ENCODE measurements at places on chromosomes 4 and X.

DNA sequence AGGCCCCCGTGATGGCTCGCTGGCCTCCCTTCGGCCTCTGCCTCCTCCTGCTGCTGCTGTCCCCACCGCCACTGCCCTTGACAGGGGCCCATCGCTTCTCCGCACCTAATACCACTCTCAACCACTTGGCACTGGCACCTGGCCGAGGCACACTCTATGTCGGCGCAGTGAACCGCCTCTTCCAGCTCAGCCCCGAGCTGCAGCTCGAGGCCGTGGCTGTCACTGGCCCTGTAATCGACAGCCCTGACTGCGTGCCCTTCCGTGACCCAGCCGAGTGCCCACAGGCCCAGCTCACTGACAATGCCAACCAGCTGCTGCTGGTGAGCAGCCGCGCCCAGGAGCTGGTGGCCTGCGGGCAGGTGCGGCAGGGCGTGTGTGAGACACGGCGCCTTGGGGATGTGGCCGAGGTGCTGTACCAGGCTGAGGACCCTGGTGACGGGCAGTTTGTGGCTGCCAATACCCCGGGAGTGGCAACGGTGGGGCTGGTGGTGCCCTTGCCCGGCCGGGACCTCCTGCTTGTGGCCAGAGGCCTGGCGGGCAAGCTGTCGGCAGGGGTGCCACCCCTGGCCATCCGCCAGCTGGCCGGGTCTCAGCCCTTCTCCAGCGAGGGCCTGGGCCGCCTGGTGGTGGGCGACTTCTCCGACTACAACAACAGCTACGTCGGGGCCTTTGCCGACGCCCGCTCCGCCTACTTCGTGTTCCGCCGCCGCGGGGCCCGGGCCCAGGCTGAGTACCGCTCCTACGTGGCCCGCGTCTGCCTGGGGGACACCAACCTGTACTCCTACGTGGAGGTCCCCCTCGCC, 3.0 kb downstream of the PLXNB3 start:
- H3K4me3 ChIP-seq = no peak overlapping the region
- no peak for DNase-seq
- no peak overlapping the region for H3K27ac ChIP-seq

GRCh38 chr4:94439606-94440005, 12.1 kb upstream of the PDLIM5 start:
- no peaks in the 10 kb centered on the region for H3K36me3 ChIP-seq
- DNase-seq = no peak
- H3K4me3 ChIP-seq = no peak overlapping the region

DNA sequence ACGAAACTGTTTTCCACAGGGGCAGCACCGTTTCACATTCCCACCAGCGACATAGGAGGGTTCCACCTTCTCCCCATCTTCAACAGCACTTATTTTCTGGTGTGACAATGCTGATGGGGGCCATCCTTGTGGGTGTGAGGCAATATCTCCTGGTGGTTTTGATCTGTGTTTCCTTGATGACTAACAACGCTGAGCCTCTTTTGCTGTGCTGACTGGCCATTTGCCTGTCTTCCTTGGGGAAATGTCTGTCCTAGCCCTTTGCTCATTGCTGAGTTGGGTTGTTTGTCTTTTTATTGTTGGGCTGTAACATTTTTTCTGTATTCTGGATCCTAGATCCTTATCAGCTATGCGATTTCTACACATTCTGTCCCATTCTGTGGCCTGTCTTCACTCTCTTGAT, 33.7 kb downstream of the ATP2B3 start:
- DNase-seq = no peak
- no peak overlapping the region for H3K27ac ChIP-seq
- H3K4me1 ChIP-seq = peaks cover 2% of the 10 kb centered on the region
- peaks cover 30% of the 10 kb centered on the region for H3K27me3 ChIP-seq
- H3K4me3 ChIP-seq = no peak overlapping the region

GRCh38 chr4:148664636-148665035, 222.4 kb upstream of the NR3C2 start:
- no peaks in the 10 kb centered on the region for H3K27me3 ChIP-seq
- H3K36me3 ChIP-seq = peaks cover 2% of the 10 kb centered on the region
- no peak overlapping the region for H3K4me3 ChIP-seq
- no peaks in the 10 kb centered on the region for H3K4me1 ChIP-seq

GRCh38 chrX:110317820-110318663, at the start of gene AMMECR1:
TSS of gene AMMECR1 (minus strand) at chrX:110318085. CDS start at chrX:110318071, 14 bp downstream.
- peak; percentile 75 for DNase-seq
- no peaks in the 10 kb centered on the region for H3K36me3 ChIP-seq
- H3K27ac ChIP-seq = peak within 1 kb of the TSS; percentile 98
- peak within 1 kb of the TSS; percentile 97 for H3K4me3 ChIP-seq

DNA sequence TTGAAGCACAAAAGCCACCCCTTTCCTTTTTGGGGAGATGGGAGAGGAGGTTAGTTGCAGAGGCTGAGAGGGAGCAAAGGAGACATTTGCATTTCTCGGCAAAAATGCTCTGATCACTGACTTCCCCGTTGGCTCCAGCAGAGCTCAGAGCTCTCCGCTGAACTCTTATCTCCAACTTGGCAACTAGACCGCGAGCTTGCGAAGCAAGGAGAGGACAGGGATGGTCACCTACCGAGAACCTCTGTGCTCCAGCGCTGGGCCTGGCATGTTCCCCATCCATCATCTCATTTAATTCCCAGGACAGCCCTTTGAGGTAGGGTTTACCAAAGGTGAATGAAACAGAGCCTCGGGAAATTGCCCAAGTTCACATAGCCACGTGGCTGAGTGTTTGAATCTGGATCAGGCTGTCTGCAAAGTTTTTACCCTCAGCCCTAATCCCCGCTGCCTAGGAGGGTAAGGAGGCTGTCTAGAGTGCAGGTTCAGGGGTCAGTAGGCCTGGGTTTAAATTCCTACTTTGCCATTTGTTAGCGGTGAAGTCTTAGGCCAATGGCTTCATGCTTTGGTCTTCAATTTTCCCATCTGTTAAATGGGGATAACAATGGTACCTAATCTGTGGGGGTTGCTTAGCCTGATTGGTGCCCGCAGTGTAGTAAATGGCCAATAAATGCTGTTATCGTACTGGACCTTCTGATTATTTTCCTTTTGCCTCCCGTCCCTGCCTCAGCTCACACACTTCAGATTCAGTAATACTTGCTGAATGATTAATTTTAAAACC, 3.8 kb upstream of the CITED1 start:
- H3K36me3 ChIP-seq = no peaks in the 10 kb centered on the region
- H3K27ac ChIP-seq = no peak overlapping the region
- peak overlapping the region; percentile 75 for H3K4me3 ChIP-seq
- H3K27me3 ChIP-seq = peaks cover 37% of the 10 kb centered on the region

DNA sequence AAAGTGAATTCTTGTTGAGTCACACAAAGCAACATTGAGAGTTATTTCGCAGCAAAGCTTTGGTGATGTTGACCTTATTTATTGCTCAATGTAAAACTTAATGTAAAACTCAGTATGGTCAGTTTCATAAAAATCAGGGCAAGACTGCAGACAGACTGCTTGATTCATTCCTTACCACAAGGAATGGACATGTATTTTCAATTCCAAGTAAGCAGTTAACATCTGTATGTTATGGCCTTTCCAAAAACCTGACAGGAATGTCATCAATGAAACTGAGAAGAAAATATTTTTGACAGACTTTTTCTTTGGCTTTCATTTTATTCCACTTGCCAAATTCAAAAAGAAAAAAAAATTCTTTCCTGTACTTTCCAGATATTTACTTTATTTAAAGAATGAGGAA, 488.3 kb downstream of the ANKRD50 start:
- DNase-seq = no peak
- H3K4me1 ChIP-seq = no peaks in the 10 kb centered on the region
- H3K27ac ChIP-seq = no peak overlapping the region
- peaks cover 3% of the 10 kb centered on the region for H3K27me3 ChIP-seq
- H3K4me3 ChIP-seq = no peak overlapping the region

- no peaks in the 10 kb centered on the region for H3K4me1 ChIP-seq
- H3K27ac ChIP-seq = no peak overlapping the region
- H3K4me3 ChIP-seq = no peak overlapping the region
Observed at GRCh38 chrX:88883200-88883599, 136.2 kb downstream of the CPXCR1 start.

GRCh38 chr4:19880206-19880605, 371.5 kb upstream of the SLIT2 start:
- DNase-seq = no peak
- no peak overlapping the region for H3K27ac ChIP-seq
- H3K4me1 ChIP-seq = no peaks in the 10 kb centered on the region

- no peaks in the 10 kb centered on the region for H3K36me3 ChIP-seq
- no peak overlapping the region for H3K4me3 ChIP-seq
- no peaks in the 10 kb centered on the region for H3K4me1 ChIP-seq
- no peak overlapping the region for H3K27ac ChIP-seq
Observed at GRCh38 chr4:174365018-174365587, 81.4 kb downstream of the CEP44 start.

GRCh38 chr4:46016306-46016705, 107.5 kb downstream of the GABRG1 start:
- no peak overlapping the region for H3K4me3 ChIP-seq
- H3K4me1 ChIP-seq = no peaks in the 10 kb centered on the region
- H3K27me3 ChIP-seq = no peaks in the 10 kb centered on the region
- no peak for DNase-seq
- no peaks in the 10 kb centered on the region for H3K36me3 ChIP-seq

DNA sequence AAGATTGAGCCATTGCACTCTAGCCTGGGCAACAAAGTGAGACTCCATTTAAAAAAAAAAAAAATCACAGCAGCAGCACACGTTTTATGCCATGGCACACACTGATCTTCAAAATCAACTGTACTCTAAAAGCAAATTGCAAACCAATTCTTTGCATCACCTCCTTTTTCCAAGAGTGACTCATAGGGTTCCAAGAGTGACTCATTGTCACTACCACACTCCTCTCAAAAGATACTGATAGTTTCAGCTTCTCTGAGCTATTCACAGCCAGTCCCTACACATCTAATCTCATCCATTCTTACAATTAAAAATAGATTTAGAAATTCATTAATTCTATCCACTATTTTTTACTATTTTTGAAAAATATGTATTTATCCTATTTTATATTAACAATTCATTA, 1494.9 kb upstream of the AGA start:
- H3K36me3 ChIP-seq = no peaks in the 10 kb centered on the region
- no peak for DNase-seq
- no peaks in the 10 kb centered on the region for H3K4me1 ChIP-seq
- H3K4me3 ChIP-seq = no peak overlapping the region
- H3K27ac ChIP-seq = no peak overlapping the region

DNA sequence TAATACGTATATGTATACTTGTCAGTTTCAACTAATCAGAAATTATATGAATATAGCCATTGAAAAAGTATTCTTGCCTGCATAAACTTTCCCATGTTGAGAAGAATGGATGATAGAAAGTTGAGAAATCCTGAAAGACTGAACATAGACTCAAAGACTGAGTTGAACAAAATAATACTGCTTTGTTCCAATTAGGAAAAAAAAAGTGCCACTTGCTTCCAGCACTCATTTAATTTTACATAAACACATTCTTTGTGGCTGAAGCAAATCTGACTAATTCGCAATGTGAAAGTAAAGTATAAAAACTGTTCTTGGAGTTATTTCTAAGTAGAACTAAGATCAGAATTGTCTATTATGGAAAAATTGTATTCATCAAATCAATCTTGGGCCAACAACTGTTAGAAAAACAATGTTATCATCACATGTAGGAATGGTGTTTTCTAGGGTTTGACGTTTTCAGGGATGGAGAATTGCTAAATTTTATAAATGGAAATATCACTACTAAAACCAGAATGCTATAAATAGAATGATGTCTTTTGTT, 2334.6 kb downstream of the PCDH7 start:
- H3K36me3 ChIP-seq = no peaks in the 10 kb centered on the region
- H3K27me3 ChIP-seq = no peaks in the 10 kb centered on the region
- no peak for DNase-seq
- H3K4me1 ChIP-seq = no peaks in the 10 kb centered on the region
- H3K27ac ChIP-seq = no peak overlapping the region

DNA sequence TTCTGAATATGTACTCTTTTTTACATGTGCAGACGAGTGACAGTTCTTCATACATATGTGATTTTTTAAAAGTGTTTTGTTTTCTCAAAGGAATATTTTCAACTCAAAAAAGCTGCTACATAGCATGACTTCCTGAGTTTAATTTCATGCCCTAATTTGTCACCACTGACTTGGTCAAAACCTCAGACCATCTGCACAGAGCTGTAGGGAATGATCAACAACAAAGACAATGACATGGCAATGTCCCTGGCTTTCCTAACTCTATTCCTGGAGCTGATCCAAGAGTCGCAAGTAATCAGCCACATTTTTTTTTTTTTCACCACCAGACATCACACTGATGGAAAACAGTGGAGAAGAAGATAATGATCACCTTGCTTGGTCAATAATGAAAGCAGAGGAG, 97.7 kb downstream of the TMA16 start:
- no peaks in the 10 kb centered on the region for H3K27me3 ChIP-seq
- H3K27ac ChIP-seq = peak overlapping the region; percentile 94
- H3K36me3 ChIP-seq = peaks cover 4% of the 10 kb centered on the region
- H3K4me3 ChIP-seq = peak overlapping the region; percentile 28
- peaks cover 70% of the 10 kb centered on the region for H3K4me1 ChIP-seq

DNA sequence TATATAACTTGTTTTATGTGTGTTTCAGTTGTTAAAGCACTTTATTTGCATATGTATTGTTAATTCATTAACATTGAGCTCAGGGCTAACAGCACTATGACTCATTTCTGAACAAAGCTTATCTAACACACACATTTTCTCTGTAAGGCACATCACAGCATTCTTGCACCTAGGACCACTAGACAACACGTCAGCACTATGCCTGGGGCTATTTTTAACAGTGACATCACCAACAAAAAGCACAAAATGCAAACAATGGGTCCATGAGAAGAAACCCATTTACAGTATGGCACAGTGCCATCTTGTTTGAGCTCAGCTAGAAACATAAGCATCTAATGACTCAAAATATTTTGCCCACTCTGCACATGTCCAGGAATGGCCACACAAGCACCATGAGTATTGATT, 124.4 kb downstream of the RELL1 start:
- no peak overlapping the region for H3K4me3 ChIP-seq
- H3K27ac ChIP-seq = no peak overlapping the region
- DNase-seq = no peak
- H3K4me1 ChIP-seq = no peaks in the 10 kb centered on the region
- H3K36me3 ChIP-seq = no peaks in the 10 kb centered on the region

- H3K27ac ChIP-seq = no peak overlapping the region
- peaks cover 4% of the 10 kb centered on the region for H3K36me3 ChIP-seq
- peaks cover 14% of the 10 kb centered on the region for H3K27me3 ChIP-seq
- DNase-seq = peak; percentile 17
Observed at GRCh38 chr4:54315561-54316538, 86.8 kb downstream of the PDGFRA start.

DNA sequence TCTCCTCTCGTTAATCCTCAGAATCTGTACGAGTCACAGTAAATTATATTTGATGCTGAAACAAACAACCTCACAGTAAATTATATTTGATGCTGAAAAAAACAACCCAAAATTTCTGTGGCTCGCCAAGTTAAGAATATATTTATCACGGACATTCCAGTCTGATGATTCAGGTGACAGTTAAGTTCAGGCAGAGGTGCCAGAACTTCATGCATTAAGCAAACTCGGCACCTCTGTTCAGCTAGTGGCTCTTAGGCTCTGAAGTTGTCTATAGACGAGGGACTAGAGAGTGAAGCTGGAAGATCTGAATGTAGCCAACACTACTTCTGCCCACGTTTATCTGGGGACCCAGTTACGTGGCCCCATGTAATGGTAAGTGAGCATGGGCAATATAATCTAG, 132.2 kb upstream of the AGA start:
- no peaks in the 10 kb centered on the region for H3K4me1 ChIP-seq
- no peaks in the 10 kb centered on the region for H3K36me3 ChIP-seq
- no peak for DNase-seq
- H3K27ac ChIP-seq = no peak overlapping the region
- no peak overlapping the region for H3K4me3 ChIP-seq

- no peaks in the 10 kb centered on the region for H3K36me3 ChIP-seq
- no peak overlapping the region for H3K4me3 ChIP-seq
- DNase-seq = no peak
- no peaks in the 10 kb centered on the region for H3K27me3 ChIP-seq
Observed at GRCh38 chrX:33605997-33606396, 394.6 kb upstream of the DMD start.
